Transverse colon (tissue), 4 donors: ENCODE measurements at places on chromosomes 13 and 19. TPM values are rescaled to one million over a fixed set of nuclear protein-coding genes. Genes with fewer than 3 reads are reported as not detected.

PAN3 gene
- total RNA-seq, result 54.5 TPM

DNA sequence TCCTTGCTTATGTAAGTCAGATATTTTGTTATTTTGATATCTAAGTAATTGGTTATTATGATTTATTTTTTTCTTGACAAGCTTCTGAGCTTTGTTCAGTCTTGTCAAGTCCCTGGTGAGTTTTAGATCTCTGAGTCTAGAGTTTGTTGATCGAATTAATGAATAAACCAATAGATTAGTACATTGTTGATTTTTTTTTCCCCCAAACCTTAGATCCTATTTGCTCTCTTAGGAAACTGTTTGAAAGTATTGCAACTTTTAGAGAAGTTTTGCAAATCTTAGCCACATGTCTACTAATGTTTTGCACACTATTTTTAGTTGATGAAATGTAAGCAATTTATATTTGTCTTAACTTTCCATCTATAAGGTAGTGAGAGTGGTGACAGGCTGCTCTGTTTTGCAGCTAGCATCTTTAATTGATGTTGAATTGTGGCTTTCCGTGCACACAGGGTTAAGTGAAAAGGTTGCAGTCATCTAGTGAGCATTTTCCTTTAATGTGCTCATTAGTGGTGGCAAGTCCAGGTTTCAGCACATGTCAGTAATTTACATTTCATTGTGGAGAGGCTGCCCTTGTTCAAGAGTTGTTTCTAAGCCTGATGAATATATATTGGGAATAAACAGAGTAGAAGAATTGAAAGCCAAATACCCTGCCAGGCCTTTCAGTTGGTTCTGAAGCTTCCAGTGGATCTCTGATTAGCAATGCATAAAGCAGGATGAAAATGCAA is 86.3 kb downstream of the PCCA start:
- H3K27ac ChIP-seq, result no peak overlapping the region
- no peaks in the 10 kb centered on the region for H3K27me3 ChIP-seq
- no peaks in the 10 kb centered on the region for H3K4me1 ChIP-seq
- H3K36me3 ChIP-seq, result no peaks in the 10 kb centered on the region

DNA sequence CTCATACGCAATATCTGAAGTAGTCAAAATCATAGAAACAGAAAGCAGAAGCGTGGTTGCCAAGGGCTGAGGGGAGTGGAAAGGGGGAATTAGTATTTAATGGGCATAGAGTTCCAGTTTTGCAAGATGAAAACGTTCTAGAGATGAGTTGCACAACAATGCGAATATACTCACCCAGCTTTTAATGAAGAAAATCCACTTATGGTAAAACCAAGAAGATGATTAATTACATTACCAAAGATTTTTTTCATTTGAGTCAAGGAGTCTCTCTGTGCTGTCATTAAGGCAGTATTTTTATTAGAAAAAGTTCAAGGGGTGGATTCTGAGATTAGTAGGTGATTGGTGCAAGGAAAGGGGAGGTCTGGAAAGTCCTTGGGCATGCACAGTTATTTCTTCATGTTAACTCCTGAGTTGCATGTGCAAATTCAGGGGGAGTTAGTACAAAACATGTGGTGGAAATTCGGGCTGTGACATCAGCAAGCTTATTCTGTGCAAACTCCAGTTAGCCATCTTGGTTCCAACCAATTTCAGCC is 6.9 kb upstream of the CBY2 start:
- no peak for DNase-seq
- H3K27ac ChIP-seq, result no peak overlapping the region
- no peaks in the 10 kb centered on the region for H3K4me1 ChIP-seq
- H3K36me3 ChIP-seq, result no peaks in the 10 kb centered on the region
- H3K27me3 ChIP-seq, result no peaks in the 10 kb centered on the region

GRCh38 chr13:41387576-41387975 is 69.8 kb upstream of the RGCC start:
- H3K4me1 ChIP-seq, result no peaks in the 10 kb centered on the region
- no peak for DNase-seq
- H3K27me3 ChIP-seq, result no peaks in the 10 kb centered on the region

KLHL1 gene
- total RNA-seq, result not detected

CD22 gene
- 27.7 TPM for total RNA-seq

GRCh38 chr19:9535934-9536333 is 2.5 kb downstream of the ZNF426 start:
- peaks cover 10% of the 10 kb centered on the region for H3K36me3 ChIP-seq
- peaks cover 7% of the 10 kb centered on the region for H3K4me1 ChIP-seq
- no peak overlapping the region for H3K27ac ChIP-seq
- no peak for DNase-seq
- no peaks in the 10 kb centered on the region for H3K27me3 ChIP-seq
- H3K4me3 ChIP-seq, result no peak overlapping the region

DNA sequence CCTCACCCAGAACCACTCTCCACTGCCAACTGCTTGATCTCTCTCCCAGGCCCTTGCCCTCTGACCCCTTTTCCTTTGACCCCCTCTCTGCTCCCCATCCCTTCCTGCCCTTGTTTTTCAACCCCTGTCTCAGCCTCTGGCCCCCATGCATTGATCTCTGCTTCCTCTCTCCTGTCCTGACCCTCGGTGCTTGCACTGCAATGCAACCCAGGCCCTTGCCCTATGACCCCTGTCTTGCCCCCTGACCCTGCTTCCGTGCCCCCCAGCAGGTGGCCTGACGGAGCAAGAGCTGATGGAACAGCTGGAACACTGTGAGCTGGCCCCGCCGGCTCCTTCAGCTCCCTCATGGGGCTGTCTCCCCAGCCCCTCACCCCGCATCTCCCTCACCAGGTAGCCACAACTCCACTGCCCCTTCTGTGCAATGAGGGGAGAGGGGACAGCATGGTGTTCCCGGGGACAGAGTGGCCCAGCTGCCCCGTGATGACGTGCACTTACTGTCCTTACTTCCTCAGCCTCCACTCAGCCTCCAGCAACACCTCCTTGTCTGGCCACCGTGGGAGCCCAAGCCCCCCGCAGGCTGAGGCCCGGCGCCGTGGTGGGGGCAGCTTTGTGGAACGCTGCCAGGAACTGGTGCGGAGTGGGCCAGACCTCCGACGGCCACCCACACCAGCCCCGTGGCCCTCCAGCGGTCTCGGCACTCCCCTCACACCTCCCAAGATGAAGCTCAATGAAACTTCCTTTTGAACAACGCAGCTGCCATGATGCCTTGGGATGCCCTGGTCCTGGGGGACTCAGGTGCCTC is 10.5 kb upstream of the LTBP4 start:
- no peak for DNase-seq
- no peaks in the 10 kb centered on the region for H3K36me3 ChIP-seq
